ENCODE measurements at places on chromosomes 11 and 22. TPM values are rescaled to one million over a fixed set of nuclear protein-coding genes. Genes with fewer than 3 reads are reported as not detected.

Gene USP47
- polyA plus RNA-seq: 90.4 TPM

Gene B3GAT1
- 2.9 TPM for polyA plus RNA-seq

Gene CCDC89
- 4.6 TPM for polyA plus RNA-seq

Gene ZNF280B
- 4.4 TPM for polyA plus RNA-seq

Gene IL10RA
- polyA plus RNA-seq: 2.2 TPM

Gene ASCL3
- polyA plus RNA-seq: not detected

Gene MS4A4A
- polyA plus RNA-seq: 7.4 TPM

Gene INS
- not detected for polyA plus RNA-seq

Gene TRIM51
- not detected for polyA plus RNA-seq

Gene MCHR1
- 0.43 TPM for polyA plus RNA-seq

Gene OR51I1
- polyA plus RNA-seq: not detected

Gene TREH
- 1.8 TPM for polyA plus RNA-seq

Gene SULT4A1
- 2.1 TPM for polyA plus RNA-seq

Gene VEGFB
- 73.8 TPM for polyA plus RNA-seq

Gene ZNF214
- polyA plus RNA-seq: 13.9 TPM

Gene MOGAT2
- 0.69 TPM for polyA plus RNA-seq

Gene OSM
- not detected for polyA plus RNA-seq

Gene SLC22A12
- 3.4 TPM for polyA plus RNA-seq

Gene OR8A1
- 0.03 TPM for polyA plus RNA-seq

Gene FAM76B
- 67.2 TPM for polyA plus RNA-seq

Gene PAFAH1B2
- polyA plus RNA-seq: 81.0 TPM

Measured in right renal cortex interstitium (tissue), 3 donors.